ENCODE measurements at places on chromosomes 3 and 15.

DNA sequence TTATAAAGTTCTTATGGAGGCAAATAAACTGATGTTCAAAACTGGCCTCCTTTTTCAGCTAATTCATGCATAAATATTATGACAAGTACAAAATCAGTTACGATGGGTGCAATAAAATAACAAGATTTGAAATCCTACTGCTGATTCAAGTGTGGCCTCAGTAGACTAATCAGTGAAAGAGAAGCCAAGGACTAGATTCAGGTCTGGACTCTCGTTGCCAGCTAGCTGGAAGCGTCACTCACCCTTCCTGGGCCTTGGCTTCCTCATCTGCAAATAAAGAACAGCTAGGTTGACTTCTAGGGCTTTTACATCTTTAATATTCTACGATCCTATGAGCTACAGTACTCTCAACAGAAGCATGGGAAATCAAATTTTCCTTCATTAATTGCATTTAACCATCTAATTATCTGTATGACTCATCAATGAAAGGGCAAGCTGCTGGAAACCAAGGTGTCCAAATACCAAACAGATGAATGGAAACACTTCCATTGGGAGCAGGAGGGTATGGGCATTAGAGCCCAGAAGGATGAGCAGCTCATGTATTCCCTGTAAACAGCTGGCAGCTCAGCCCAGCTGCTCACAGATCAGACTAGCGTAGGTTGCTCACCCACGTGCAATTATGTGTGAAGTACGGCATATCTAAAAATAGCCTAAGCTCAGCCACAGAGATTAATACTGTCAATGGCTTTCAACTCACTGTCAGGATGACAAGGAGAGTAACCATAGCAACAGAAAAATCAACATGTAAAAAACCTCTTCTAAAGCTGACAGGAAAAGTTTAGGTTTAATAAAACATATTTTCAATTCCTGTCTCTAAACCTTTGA is 294.8 kb downstream of the PLCL2 start:
- no peak for DNase-seq

DNA sequence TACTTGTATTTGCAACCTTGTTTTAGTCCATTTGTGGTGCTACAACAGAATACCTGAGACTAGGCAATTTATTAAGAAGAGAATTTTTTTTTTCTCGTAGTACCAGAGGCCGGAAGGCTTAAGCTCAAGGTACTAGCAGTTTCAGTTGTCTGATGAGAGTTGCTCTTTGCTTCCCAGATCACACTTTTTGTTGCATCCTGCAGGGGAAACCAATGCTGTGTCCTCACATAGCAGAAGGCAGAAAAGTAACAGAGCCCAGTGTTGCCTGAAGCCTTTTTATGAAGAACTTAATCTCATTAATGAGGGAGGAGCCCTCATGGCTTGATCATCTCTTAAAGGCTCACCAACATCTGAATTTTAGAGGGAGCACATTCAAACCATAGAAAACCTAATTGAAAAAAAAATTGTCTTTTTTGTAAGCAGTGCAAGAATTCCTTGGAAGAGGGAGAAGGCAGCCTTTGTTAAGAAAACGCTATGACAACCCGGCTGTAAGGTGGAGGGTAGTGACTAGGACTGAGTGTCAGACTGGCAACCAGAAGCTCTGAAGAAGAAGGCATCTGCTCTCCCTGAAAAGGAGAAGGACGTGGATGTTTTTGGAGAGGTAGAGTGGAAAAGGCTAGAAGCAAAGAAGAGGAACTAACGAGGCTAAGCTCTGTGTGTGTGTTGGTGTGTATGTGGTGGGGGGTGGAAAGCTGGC is 1245.3 kb downstream of the ROBO2 start:
- no peak for DNase-seq

- DNase-seq, result peak; percentile 94
Observed at GRCh38 chr15:90954712-90955623, at the start of gene RCCD1. Gene RCCD1 (plus strand): TSS chr15:90954884. CDS start chr15:90956735, 1,851 bp downstream.

DNA sequence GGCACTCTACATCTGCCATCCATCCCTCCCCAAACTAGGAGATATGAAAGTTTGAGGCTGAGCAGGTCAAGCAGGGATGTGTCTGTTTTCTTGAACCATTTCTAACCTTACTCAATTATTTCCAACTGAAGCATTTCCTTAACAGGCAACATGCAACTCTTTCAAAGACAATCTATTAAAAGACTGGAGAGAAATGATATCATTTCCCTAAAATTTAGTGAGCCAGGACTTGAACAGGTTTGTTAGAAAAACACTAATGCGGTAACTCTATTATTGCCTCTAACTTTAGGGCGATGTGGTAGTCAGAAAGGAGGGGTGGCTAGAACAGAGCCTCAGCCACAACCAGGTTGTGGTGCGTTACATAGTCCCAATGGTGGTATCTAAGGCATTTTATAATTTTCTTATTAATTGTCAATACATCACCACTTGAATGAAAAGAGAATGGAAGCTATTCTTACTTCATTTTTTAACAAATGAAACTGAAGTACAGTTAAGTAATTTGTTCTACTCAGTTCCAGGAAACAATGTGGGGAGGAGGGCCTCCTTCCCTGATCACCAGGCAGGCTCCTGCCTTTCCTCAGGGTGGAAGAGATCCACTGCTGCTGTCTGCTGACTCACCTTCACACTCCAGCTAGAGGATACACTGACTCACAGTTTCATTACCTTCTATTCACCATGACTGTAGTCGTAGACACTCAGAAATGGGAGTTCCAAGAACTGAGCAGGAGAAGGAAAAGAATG is 22.8 kb downstream of the MYO1E start:
- peak; percentile 51 for DNase-seq

DNA sequence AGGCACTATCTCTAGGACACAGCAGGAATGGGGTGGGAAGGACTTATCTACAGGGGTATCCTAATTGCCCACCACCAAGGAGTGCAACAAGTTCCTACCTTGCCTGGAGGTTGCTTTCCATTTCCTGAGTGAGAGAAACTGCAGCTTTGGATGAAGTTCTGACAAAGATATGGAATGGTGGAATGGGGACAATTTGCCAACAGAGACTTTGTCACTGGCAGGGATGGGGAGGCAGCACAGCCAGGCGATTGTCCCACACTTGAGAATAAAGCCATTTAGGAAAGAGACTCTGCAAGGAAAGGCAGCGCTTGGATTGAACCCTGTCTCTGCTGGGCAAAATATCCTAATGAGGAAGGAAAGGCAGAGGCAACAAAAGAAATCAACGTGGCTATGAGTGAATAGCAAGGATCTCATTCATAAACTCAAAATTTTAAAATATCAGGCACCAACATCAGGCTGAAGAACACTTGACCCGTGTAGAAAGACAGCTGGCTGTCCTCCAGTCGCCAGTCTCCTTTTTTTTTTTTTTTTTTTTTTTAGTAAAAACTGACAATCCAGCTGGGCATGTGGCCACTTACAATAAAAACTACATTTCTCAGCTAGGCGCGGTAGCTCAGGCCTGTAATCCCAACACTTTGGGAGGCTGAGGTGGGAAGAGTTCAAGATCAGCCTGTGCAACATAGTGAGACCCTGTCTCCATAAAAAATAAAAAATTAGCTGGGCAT is 31.6 kb upstream of the PDE8A start:
- DNase-seq, result no peak

Measured in activated CD4-positive, alpha-beta T cell treated with anti-CD3 and anti-CD28 coated beads for 36 hours (primary cell).